Panc1 (cell line): ENCODE measurements at places on chromosomes 16 and 17. TPM values are rescaled to one million over a fixed set of nuclear protein-coding genes. Genes with fewer than 3 reads are reported as not detected.

Gene KRTAP17-1
- not detected for total RNA-seq

Gene PMM2
- 58.4 TPM for total RNA-seq

Gene TNFRSF13B
- total RNA-seq: not detected

Gene SMG6
- 17.8 TPM for total RNA-seq

Gene PPY
- not detected for total RNA-seq

Gene ACAP1
- total RNA-seq: 2.7 TPM

Gene MLKL
- 4.8 TPM for total RNA-seq

Gene PCGF2
- 43.9 TPM for total RNA-seq

Gene NARF
- 60.9 TPM for total RNA-seq

Gene MSI2
- 38.5 TPM for total RNA-seq

Gene VAT1L
- not detected for total RNA-seq

Gene GRB7
- 2.8 TPM for total RNA-seq

Gene NDUFAB1
- total RNA-seq: 166 TPM

Gene STH
- not detected for total RNA-seq

Gene CCL14
- not detected for total RNA-seq

Gene MEOX1
- 0.21 TPM for total RNA-seq

Gene KRTAP9-4
- total RNA-seq: not detected

Gene IL32
- total RNA-seq: 17.1 TPM

Gene MYH2
- not detected for total RNA-seq

Gene FLII
- 207 TPM for total RNA-seq

Gene PIRT
- total RNA-seq: not detected

Gene MT1A
- total RNA-seq: 52.1 TPM

Gene KRTAP4-11
- total RNA-seq: not detected

Gene NLRC5
- total RNA-seq: 8.8 TPM

Gene TPSD1
- total RNA-seq: 0.26 TPM

Gene ZNF830
- total RNA-seq: 17.5 TPM

Gene PABPN1L
- not detected for total RNA-seq

Gene KANSL1
- total RNA-seq: 55.5 TPM

Gene MT3
- not detected for total RNA-seq

Gene NOS2
- 0.08 TPM for total RNA-seq

Gene LCAT
- total RNA-seq: 14.0 TPM

Gene RMI2
- 11.1 TPM for total RNA-seq

Gene MT1G
- 2.2 TPM for total RNA-seq

Gene ABCC3
- total RNA-seq: 128 TPM

Gene GCGR
- 1.6 TPM for total RNA-seq

Gene KRTAP2-3
- not detected for total RNA-seq

Gene LDHD
- 3.1 TPM for total RNA-seq

Gene RBFOX1
- total RNA-seq: not detected

Gene ATAD5
- 11.5 TPM for total RNA-seq

Gene CCL4L2
- total RNA-seq: not detected

Gene UTP18
- total RNA-seq: 96.3 TPM

Gene CA5A
- not detected for total RNA-seq

Gene DBNDD1
- total RNA-seq: 32.3 TPM

Gene IL34
- total RNA-seq: 5.8 TPM

Gene TBC1D26
- total RNA-seq: 0.05 TPM

Gene SHISA9
- total RNA-seq: 0.10 TPM

Gene RAPGEFL1
- 6.5 TPM for total RNA-seq

Gene FBF1
- total RNA-seq: 32.5 TPM

Gene ANKRD40CL
- not detected for total RNA-seq

Gene DNAJA2
- total RNA-seq: 49.4 TPM
